Activated T-cell treated with anti-CD3 and anti-CD28 coated beads, Interleukin-2, amount 50 U/mL, for 48 hours (primary cell): ENCODE measurements at places on chromosomes 7 and 10.

DNA sequence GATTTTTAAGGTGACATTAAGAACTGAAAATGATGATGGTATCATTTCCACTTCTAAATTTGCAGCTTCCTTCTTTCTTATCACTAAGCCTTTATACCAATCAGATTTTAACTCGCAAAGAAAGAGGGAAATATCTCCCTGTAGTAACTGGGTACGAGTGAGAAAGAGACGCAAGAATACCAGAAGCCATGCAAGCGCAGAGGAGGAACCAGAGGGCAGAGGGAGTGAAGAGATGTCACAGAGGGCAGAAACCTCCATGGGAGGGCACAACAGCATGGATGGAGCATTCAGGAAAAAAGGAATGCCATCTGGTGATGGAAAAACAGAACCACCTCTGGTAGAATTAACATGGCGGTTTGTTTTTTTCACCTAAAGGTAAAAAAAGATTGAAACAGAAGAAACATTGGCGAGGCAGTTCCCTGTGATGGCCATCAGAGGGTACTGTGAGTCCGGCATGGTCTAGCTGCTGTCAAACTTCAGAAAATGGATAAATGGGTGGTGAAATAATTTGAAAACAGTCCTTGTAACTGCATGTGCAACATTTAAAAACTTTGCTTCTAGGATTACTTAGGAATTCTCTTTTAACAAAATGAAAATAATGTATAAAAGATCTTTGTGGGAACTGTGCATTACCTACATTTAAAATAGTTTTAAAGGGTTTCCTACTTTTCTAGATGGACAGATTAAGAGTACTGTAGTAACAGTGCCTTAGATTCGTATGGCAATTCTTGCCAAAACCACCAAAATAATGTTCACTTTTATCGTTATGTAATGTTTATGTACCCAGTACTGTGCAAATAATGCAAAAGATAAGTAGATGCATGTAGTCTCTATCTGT, 91.8 kb downstream of the ARHGAP12 start:
- no peak for DNase-seq

DNA sequence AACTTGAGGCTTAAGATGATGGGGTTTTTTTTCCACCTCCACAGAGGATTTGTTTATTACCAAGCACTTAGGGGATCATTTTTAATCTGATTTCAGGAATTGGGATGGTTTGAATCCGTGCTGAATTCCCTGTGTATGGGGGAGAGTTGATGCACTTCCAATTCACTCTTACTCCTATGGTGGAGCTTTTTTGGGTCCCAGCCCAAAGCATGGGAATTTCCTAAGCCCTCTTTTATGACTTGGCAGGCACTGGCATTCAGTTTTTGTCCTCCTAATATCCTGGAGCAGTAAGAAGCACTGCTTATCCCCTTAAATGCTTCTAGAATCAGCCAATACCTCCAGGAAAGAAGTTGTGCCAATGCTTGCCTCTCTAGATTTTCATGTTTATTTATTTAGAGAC, 78.7 kb downstream of the HYCC1 start:
- no peak for DNase-seq

GRCh38 chr10:104326991-104327610, 11.2 kb downstream of the ITPRIP start:
- no peak for DNase-seq

DNA sequence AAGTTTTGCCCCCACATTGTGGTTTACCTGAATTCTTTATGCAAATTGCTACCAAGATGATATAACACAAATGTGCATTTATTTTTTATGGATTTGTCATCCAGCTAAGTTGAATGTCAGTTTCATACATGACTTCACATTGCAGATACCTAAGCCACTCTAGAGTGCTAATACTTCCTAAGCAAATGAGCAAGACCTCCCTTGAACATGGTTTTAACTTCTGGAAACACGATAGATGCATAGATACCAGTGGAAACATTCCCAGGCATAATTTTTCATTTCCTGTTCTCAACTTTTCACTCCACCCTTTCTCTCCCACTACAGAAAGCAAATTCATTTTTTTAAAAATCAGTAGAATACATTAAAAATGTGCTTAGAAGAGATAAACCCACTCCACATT, 20.3 kb downstream of the GOT1 start:
- no peak for DNase-seq

DNA sequence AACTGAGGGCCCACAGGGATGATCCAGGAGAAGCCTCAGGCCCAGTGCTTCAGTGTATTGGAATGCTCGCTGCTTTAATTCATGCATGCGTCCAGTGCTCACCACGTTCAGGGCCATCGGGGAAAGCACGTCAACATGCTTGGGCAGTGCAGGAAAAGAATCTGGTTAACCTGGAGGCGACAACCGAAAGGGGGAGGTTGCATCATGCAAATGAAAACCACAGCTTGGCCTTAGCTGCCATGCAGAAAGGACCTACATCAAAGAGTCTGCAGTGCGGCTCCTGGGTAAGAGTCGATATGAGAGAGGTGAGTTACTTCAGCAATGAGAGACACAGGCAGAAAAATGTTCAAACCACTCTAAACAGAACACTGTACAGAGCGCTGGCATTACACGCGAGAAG, 440.1 kb downstream of the KCNMA1 start:
- no peak for DNase-seq

DNA sequence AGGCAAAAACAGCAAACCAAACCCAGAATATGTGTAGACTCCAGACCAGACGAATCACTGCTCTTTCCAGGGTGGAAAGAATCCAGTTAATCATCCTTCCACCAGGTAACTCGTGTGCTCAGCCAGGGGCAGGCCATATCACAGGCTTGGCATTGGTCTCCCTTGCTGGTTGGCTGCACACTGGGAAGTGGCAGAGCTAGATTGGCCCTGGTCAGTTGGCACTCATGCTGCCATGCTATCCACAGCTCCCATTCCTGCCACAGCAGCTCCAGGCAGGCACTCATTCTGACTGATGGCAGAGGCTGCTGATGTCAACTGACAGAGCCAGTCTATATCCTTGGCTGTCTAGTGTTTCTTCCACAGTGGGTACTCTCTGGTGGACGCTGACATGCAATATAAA, 9.7 kb upstream of the GDF10 start:
- DNase-seq = no peak

- no peak for DNase-seq
Observed at GRCh38 chr7:18740579-18740988, 245.0 kb downstream of the HDAC9 start.

DNA sequence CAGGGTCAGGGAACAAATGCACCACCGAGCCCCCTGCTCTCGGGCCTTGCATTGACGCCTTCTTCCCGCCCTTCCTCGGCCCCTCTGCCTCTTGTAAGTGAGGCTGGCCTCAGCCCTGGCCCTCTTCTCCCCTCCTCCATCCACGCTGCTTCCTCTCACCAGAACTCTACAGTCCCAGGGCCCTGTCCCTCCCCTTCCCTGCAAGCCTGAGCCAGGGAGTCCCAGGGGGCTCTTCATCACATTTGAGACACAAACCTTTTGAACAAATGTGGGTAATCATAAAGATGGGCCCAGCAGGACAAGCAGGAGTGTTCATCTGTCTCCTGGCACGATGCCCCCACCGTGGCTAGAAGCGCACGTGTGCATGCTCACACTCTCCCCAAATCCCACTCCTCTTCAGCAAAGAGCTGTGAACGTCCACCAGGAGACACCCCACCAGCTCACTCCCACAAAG, 57.7 kb downstream of the SLIT1 start:
- no peak for DNase-seq

DNA sequence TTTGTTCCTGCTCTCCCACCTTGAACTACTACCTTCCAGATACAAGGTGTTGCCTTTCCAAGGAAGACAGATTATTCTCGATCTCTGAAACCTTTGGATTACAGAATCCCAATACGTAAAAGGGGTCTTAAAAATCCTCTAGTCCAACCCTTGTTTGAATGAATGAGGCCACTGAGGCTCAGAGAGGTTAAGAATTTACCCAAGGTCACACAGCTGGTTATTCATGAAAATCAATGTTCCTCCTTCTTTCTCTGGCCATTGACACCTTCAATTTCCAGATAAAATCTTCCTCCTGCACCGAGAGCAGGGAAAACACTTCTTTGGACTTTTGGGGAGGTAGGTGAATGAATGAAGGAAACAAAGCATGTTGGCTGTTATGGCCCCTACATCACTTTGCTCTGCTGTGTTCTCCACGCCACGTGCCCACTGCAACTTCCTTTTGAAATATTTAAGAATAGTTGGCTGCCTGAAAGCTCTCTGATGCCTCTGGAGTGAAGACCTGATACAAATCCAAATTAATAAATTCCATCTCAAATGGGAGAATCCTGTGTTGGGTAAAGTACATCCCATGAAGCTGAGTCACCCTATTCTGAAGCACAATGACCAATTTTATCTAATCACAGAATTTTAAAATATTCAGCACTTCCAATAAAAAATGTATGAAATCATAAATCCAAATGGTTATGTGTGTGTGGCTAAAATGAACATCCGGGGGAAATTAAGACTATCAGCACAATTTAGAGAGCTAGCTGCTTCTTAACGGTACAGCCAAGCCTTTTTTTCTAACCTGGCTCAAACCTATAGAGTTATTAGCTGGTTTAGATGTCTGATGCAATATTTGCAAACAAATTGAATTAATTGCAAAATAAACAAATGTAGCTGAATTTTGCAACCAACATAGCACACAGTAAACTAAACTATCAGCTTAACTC, 7.3 kb downstream of the SVIL start:
- no peak for DNase-seq

GRCh38 chr10:119333146-119333792, 125.9 kb downstream of the GRK5 start:
- DNase-seq = peak; percentile 76

DNA sequence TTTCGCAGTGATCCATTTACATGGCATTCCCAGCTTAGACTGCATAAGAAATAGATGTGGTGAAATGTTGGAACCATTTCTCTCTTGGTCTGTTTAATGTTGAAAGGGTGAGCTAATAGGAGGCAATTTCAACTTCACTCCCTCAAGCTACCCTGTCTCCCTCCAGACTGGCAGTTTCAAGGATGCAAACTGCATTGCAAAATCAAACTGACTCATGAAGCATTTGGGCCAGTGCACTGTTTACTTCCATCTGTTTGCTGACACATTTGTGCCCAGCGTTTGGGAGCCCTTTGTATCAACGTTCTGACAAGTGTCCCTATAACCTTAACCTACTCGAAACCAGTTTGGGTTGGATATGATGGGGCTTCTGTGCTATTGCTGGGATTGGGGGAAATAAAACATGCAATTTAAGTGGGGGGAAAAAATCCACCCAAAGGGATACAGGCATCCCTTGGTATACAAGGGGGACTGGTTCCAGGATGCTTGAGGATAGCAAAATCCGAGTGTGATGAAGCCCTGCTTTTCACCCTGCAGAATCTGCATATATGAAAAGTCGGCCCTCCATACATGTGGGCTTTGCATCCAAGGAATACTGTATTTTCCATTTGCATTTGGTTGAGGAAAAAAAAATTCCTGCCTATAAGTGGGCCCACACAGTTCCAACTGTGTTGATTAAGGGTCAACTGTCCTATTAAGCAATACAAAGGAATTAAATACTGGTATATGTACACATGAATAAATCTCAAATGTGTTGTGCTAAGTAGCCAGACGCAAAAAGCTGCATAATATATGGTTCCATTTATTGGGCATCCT, 15.6 kb downstream of the RHEB start:
- no peak for DNase-seq

GRCh38 chr7:77734659-77735421, 38.6 kb downstream of the RSBN1L start:
- DNase-seq = no peak

DNA sequence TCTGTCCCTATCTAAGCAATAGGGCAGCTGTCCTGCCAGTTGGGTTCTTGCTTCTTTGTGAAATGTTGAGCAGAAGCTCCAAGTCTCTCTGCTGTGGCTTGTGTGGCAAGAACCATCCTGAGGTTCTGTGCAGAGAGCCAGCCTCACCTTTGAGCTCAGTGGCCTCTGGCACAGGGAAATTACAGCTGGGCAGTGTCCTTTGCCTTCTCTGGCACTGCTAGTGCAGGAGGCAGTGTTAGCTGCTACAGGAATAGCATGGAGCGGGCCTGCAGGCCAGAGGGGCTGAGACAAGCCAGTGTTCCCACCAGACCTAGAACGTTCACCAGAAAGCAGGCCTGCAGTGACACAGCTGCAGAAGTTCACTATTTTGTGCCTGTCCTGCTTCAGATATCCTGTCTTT, 1.8 kb downstream of the PRXL2A start:
- no peak for DNase-seq

DNA sequence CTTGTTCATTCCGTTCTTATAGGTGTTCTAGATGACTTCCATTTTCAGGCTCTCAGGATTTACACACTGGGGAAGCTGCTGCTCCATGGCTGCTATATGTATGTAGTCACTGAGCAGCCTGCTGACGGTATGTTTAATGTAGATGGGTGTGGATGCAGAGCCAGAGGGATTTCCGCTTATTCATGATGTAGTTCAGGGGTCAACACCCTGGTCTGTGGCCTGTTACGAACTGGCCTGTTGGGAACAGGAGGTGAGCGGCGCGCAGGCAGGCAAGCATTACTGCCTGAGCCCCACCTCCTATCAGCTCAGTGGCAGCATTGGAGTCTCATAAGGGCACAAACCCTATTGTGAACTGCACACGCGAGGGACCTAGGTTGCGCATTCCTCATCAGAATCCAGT, 33.9 kb downstream of the DNAJB6 start:
- no peak for DNase-seq

DNA sequence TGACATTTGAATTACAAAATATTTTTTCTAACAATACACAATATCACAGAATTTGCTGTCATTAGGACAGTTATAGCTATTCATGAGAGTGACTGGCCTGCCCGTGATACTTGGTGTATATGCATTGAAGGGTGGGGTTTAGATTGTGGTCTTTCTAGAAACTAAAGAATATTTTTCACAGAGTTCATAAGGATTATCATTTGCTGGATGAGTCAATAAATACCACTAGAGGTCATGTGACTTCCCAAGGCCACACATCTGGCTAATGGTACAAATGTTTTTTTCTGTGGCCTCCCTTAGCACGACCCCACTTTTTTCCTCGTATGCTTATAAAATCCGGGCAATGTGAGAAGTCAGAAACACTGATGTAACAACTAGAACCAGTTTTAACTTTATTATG, 5.2 kb downstream of the OPTN start:
- no peak for DNase-seq

DNA sequence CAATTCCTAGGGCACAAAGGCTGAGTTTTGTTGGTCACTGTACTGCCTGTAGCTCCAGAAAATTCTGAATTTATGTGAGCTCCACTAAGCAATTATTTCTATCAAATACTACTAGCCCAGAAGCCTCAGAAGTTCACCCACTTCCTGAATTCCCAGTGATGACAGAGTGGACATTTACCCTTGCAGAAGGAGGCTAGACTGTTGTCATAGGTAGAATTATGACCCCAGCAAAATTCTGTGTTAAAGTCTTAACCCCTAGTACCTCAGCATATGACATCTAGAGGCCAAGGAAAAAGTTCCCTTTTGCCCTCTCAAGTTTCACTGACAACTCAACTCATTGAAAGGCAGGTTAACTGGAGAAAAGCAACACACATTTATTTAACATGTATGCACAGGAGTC, 78.7 kb upstream of the KMT2E start:
- DNase-seq = no peak

GRCh38 chr10:125232841-125233240, 72.5 kb upstream of the CTBP2 start:
- DNase-seq = no peak
